ENCODE measurements at places on chromosomes 5 and 9. TPM values are rescaled to one million over a fixed set of nuclear protein-coding genes. Genes with fewer than 3 reads are reported as not detected.

GRCh38 chr5:96671441-96671840 is 9.3 kb downstream of the CAST start:
- peak overlapping the region; percentile 42 for H3K27ac ChIP-seq
- DNase-seq: no peak
- H3K27me3 ChIP-seq: no peaks in the 10 kb centered on the region

- DNase-seq: no peak
- no peak overlapping the region for H3K4me3 ChIP-seq
- peaks cover 21% of the 10 kb centered on the region for H3K4me1 ChIP-seq
- no peaks in the 10 kb centered on the region for H3K27me3 ChIP-seq
- no peak overlapping the region for H3K27ac ChIP-seq
Measured at GRCh38 chr9:127953768-127954505, 16.3 kb upstream of the DPM2 start.

The TRIM7 gene
- 0.76 TPM for total RNA-seq

GRCh38 chr5:80165452-80165851 is 90.4 kb downstream of the SERINC5 start:
- no peaks in the 10 kb centered on the region for H3K27me3 ChIP-seq
- H3K4me3 ChIP-seq: peak overlapping the region; percentile 26
- H3K4me1 ChIP-seq: peaks cover 21% of the 10 kb centered on the region
- H3K27ac ChIP-seq: peak overlapping the region; percentile 46
- DNase-seq: no peak

GRCh38 chr9:98894171-98894570 is 49.5 kb upstream of the COL15A1 start:
- H3K36me3 ChIP-seq: no peaks in the 10 kb centered on the region
- DNase-seq: no peak

The HMCN2 gene
- total RNA-seq: 0.12 TPM

Measured in type B pancreatic cell (in vitro differentiated cells).